ENCODE measurements at places on chromosomes 13 and 19. TPM values are rescaled to one million over a fixed set of nuclear protein-coding genes. Genes with fewer than 3 reads are reported as not detected.

- no peak for DNase-seq
Measured at GRCh38 chr13:48231933-48232332, 1.1 kb upstream of the ITM2B start.

DNA sequence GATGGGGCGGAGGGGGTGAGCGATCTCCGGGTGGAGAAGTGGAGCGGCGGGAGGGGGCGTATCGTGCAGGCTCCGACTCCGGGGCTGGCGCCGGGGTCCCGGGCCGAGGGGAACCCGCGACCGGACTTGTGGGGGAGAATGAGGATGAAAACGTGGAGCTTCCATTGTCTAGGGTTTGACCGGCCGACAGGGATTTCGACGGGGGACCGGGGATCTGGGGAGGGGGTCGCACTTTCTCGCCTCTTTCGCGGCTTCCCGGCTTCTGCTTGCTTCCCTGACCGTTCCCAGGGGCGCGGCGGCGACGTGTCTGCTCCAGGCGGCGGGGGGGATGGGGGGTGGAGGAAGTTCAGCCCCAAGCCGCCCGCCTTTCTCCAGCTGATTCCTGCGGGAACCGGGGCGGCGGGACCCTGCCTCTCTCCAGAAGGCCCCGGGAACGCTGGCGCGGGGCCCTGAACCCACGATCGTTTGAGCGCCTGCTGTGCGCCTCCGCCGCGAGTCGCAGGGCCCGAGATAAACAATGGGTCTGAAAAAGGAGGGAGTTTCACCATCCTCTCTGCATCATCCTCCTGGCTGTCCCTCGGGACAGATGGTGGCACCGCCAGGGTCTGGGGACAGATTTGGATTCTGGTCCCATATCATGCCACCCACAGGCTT, 790 bp downstream of the TPM4 start:
- DNase-seq: no peak

GRCh38 chr13:97130190-97130589, 91.9 kb upstream of the MBNL2 start:
- no peak for DNase-seq

SLC1A6 gene
- not detected for total RNA-seq

- DNase-seq: no peak
Measured at GRCh38 chr13:23788459-23788858, 100.7 kb downstream of the MIPEP start.

- DNase-seq: peak; percentile 32
Measured at GRCh38 chr13:84896128-84896527, 903.1 kb downstream of the SLITRK6 start.

DNA sequence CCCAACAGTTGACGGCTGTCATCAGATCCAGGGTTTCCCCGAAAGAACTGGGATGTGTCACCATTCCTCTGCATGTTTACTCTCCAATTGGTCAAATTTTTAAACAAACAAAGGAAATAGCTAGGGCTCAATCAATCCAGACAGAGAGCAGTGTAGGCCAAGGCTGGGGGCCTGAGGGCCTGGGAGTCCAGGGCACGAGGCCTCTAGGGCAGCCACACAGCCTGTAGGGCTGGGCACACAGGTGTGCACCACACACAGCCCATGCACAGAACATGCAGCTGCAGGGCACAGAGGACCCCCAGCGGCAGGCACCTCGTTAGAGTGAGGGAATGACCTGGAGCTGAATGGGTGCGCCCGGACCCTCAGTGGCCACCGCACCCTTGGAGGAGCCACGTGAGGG, 9.5 kb downstream of the MIER2 start:
- no peak for DNase-seq

DNA sequence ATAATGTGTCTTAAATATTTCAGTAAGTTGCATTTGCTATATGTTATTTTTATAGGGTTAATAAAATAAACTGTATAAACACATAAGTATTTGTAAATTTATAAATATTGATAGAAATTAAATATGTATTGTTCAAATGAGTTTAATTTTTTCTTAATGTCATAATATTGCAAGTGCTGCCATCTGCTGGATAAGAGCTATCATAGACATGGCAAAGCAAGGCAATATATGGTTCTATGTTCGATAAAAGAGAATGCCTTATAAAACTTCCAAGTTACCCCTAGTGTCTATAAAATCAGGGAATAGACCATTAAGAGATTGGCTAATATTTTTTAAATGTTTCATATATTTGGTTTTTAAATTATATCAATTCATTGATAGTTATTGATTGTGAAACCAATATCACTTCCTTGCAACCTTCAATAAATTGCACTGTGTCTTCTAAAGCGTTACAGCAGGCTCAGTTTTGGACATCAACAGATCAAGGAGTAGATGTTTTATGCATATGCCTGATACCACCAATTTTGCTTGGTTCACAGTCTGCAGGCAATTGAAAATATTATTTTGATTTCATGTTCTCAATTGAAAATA, 29.0 kb upstream of the SLITRK6 start:
- no peak for DNase-seq

CALR3 gene
- not detected for total RNA-seq

ZNF266 gene
- total RNA-seq: 27.7 TPM

ERICH4 gene
- not detected for total RNA-seq

- DNase-seq: peak; percentile 78
Measured at GRCh38 chr19:48962029-48962848, 2.9 kb upstream of the FTL start.

- no peak for DNase-seq
Measured at GRCh38 chr19:17455308-17456123, 5.2 kb downstream of the NXNL1 start.

RINL gene
- 137 TPM for total RNA-seq

HTR2A gene
- not detected for total RNA-seq

DNA sequence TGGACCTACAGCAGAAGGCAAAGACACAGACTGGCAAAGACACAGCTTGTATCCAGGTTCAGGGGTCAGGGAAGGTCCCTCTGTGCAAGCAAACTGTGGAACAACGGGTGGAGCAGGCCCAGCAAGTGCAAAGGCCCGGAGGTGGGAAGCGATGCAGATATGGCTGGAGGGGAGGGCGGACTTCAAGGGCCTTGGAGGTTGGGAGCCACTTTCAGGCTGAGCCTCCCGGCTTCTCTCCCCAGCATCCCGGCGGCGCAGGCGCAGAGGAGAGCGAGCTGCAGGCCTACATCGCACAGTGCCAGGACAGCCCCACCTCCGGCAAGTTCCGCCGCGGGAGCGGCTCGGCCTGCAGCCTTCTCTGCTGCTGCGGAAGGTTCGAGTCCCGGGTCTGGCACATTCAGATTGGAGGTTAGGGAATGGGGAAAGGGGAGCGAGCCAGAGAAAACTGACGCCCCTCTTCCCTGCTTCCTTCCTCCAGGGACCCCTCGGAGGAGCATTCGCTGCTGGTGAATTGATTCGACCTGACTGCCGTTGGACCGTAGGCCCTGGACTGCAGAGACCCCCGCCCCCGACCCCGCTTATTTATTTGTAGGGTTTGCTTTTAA, 2.1 kb upstream of the PNPLA6 start:
- DNase-seq: no peak

DNA sequence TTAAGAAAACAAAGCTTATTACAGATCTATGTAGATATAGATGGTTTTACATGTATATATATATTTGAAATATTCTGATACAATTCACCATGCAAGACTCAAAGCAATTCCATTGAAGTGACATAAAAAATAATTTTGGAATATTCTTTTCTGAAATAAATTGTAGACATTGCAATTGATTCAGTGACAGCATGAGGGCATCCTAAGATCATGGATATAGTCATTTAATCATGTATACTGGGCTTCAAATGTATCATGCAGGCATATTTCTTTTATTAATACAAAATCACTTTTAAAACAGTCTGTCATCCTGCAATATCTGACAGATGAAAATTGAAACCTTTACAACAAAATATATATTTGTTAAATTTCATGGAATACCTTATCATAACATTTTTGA, 286.7 kb upstream of the SLITRK6 start:
- DNase-seq: no peak

GRCh38 chr19:3193256-3194105, 7.8 kb downstream of the NCLN start:
- DNase-seq: no peak

TNFRSF19 gene
- not detected for total RNA-seq

P2RY11 gene
- 18.1 TPM for total RNA-seq

DNA sequence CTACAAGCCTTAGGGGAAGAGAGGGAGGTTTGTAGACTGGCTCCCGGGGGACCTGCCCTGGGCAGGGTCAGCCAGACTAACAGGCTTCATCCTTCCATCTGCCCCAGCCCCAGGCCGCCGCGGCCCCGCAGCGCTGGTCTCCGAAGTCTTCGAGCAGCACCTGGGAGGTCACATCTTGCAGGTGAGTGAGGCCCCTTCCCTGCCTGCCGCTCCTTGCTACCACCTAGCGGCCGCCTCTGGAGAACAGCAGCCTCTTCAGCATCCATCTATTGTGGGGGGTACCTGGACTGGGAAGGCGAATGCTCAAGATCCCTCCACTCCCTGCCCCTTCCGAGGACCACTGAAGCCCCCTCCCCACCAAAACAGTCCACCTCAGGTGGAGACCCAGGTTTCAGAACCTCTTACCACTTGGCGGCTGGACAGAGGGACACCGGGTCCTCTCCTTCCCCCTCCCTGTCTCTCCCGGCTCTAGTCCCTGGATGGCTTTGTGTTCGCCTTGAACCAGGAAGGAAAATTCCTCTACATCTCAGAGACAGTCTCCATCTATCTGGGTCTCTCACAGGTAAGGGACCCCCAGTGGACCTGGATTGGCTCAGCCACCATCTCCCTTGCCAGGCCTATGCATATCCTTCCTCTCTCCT, 12.7 kb downstream of the NPAS1 start:
- no peak for DNase-seq

- no peak for DNase-seq
Measured at GRCh38 chr19:7590256-7590655, 5.4 kb upstream of the CAMSAP3 start.

DNA sequence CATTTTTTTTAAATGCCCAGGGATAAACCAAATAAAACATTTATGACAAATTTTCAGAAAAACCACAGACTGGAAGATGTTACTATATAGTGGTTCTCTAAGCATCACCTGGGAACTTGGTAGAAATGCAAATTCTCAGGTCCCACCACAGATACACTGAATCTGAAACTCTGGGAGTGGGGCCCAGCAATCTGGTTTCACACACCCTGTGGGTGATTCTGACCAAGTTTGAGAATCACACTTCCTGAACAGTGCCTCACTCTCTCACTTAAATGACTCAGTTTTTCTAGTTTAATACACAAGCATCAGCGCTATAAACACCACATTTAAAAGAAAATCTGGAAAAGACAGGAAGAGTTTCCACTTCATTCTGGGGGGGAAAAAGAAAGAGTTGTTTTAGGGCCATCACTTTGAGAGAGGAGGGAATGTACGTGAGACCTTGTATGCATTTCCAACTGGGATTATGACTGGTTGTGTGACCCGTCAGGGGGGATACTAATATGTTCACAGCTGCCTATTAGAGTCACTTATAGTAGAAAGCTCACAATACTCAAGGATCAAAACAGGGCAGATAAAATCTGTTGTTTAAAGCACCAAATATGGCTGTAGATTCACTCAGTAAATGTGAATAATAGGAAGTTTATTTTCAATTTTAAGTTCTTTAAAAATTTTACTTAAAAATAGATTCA, 567.7 kb downstream of the GPC6 start:
- DNase-seq: peak; percentile 55

- DNase-seq: no peak
Measured at GRCh38 chr19:54949412-54949811, 2.1 kb upstream of the NLRP7 start.

TEX26 gene
- total RNA-seq: not detected

All from activated naive CD4-positive, alpha-beta T cell treated with anti-CD3 and anti-CD28 coated beads, Interleukin-2, amount 50 U/mL, for 72 hours (primary cell).